ENCODE measurements at places on chromosomes 7 and 10. TPM values are rescaled to one million over a fixed set of nuclear protein-coding genes. Genes with fewer than 3 reads are reported as not detected.

The MEOX2 gene
- total RNA-seq = 7.4 TPM

DNA sequence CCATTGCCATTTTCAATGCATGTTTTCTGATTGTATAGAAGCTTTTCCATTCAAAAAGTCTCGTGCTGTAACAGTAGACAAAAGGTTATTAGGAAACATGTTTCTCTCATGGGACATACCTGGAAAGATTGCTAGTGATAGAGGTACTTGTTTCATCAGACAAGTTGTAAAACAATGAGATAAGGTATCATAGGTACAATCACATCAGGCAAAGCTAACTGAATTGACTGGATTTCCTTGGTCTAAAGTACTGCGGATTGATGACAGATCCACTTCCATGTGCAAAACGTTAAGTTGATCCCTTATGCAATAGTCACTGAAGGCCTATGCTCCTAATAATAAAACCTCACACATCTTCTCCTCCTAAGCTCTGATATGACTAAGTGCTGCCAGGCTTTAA lies 6.5 kb upstream of the RNF32 start:
- DNase-seq = no peak

DNA sequence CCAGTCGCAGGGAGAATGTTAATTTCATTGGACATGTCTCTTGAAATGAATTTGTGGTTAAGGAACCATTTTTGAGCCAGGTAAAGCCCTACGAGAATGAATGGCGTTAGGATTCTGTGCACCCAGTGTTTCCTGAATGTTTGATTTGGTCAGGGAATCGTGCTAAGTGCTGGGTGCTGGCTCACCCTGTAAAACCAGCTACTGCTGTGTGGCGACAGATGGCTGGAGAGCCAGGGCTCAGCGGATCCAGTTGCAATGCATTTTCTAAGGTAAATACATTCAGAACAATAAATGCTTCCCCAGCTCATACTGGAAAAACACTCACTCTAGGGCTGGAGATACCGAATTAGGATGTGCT lies 355.5 kb downstream of the GLRX3 start:
- DNase-seq = no peak

DNA sequence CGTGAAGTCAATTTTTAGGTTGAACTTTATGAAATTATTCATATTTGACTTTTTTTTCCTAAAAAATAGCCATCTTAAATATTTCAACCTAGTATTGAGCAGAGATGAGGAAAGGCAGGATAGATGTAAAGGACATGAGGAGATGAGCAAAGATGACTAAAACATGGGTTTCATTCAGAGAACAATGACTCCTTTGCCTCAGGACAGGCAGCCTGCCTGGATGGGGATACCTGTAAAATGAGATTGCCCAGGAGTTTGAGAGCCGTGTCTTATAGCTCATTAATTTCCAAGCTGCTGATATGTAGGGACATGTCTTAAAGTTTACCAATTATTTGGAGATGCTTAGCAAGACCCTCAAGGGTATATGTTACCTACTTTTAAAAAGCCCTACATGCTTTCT lies 243.8 kb upstream of the MDFIC start:
- DNase-seq = no peak

The AKR1C8 gene
- not detected for total RNA-seq

The OR9A2 gene
- 0.22 TPM for total RNA-seq

The RP9 gene
- total RNA-seq = 20.1 TPM

- no peak for DNase-seq
Observed at GRCh38 chr7:118182593-118183427, 1.2 kb upstream of the LSM8 start.

- no peak for DNase-seq
Observed at GRCh38 chr10:69214666-69215131, 5.4 kb upstream of the HKDC1 start.

- DNase-seq = no peak
Observed at GRCh38 chr7:116591202-116592040, 66.6 kb downstream of the CAV1 start.

The ZNF425 gene
- 0.38 TPM for total RNA-seq

- DNase-seq = no peak
Observed at GRCh38 chr7:30206491-30206890, 71.7 kb downstream of the MTURN start.

DNA sequence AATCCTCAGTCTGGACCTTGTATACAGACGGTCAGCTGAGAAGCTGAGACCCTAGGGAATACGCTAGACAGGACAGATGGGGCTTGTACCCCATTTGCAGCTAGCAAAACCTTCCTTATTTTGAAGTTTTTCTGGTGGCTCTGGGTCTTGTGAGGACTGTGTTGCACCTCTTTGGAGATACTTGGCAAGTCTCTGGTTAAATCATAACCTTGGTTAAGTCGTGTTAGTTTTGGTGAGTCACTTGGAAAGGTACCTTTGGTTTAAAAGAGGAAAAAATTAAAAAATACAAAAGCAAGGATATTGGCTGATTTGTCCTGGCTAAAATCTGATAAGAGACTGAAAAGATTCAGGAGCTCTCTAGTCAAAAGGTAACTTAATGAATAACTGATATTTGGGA lies 140.6 kb downstream of the COBL start:
- no peak for DNase-seq

The MUC3A gene
- 0.30 TPM for total RNA-seq

DNA sequence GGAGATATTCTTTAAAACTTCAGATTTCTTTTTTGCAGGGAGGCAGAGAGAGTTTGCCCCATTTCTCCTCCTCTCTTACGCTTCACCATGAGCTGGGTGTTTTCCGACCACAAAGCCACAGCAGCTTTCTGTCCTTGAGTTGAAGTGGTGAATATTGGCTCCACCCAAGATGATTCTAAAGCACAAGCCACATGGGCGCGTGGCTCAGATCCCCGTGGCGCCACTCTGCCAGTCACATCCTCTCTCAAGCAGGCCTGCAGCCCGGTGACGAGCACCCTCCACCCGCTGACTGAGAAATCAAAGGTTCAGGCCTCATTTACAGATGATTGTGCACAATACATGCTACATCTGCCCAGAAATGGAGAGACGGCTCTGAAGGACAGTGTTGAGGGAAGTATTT lies 27.6 kb upstream of the RNF32 start:
- no peak for DNase-seq

GRCh38 chr7:129939881-129940280 lies 12.9 kb downstream of the UBE2H start:
- no peak for DNase-seq

The ADIRF gene
- total RNA-seq = 43.2 TPM

The SH2B2 gene
- total RNA-seq = 0.67 TPM

- no peak for DNase-seq
Observed at GRCh38 chr7:105826143-105826542, 50.3 kb downstream of the ATXN7L1 start.

DNA sequence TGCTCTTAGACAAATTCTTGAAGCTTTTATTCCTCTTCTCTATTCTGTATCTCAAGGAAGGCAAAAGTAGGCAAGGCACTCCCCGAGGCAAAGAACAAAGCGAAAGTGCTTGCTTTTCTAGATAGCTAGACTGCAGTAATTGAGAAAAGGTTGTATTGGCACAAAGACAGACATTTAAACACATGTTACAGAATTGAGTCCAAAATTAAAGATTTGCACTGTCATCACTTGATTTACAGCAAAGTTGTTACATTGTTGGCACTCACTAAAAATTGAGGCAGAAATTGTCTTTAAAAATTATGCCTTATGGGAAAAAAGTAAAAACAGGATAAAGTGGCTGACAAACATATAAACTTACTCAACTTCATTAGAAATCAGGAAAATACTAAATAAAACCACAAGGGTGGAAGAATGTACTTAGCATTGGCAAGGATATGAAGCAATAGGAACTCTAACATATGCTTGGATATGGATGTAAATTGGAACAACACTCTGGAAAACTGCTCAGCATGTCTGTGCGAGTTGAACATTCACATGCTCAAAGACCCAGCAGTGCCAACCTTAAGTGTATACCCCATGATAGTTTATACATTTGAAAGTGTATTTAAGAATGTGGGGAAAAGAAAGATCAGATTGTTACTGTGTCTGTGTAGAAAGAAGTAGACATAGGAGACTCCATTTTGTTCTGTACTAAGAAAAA lies 491.3 kb downstream of the GLRX3 start:
- DNase-seq = no peak

DNA sequence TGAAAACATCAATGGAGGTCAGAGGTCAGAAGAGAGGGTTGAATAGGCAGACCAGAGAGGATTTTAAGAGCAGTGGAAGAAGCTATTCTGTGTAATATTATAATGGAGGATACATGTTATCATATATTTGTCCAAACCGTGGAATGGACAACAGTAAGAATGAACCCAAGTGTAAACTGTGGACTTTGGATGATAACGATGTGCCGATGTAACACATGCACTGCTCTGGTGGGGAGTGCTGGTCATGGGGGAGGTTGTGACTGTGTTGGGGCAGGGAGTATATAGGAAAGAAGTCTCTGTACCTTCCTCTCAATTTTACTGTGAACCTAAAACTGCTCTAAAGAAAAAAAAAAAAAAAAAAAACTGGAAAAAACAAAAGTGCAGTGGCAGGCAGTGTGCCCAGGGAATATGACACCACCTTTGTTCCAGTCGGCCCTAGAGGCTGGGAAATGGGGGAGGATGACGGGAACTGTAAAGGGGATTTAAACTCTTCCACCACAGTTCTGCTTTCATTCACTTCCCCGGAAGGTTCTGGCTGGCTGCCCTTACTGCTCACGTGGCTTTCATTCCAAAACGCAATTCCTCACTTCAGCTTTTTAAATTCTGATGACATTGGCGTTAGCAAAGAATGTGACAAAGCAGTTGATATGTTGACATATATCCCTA lies 113.7 kb upstream of the ANKRD1 start:
- DNase-seq = peak; percentile 83

DNA sequence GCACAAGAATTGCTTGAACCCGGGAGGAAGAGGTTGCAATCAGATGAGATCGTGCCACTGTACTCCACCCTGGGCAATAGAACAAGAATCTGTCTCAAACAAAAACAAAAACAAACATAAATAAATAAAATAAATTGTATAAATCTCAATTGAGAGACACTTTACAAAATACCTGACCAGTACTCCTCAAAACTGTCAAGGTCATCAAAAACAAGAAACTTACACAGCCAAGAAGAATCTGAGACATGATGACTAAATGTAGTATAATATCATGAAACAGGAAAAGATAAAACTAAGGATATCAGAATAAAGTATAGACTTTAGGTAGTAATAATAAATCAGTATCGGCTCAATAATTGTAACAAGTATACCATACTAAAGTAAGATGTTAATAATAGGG lies 26.9 kb upstream of the SEPTIN7 start:
- no peak for DNase-seq

- DNase-seq = peak; percentile 54
Observed at GRCh38 chr10:22737587-22737986, 23.2 kb upstream of the PIP4K2A start.

The GPR15LG gene
- total RNA-seq = not detected

GRCh38 chr10:12839941-12840611 lies 161.4 kb downstream of the CCDC3 start:
- DNase-seq = no peak
